GM23248 (cell line): ENCODE measurements at places on chromosomes 4 and X. TPM values are rescaled to one million over a fixed set of nuclear protein-coding genes. Genes with fewer than 3 reads are reported as not detected.
A peak's percentile ranks its signal among the peaks of the same experiment; 100 is the strongest.

DNA sequence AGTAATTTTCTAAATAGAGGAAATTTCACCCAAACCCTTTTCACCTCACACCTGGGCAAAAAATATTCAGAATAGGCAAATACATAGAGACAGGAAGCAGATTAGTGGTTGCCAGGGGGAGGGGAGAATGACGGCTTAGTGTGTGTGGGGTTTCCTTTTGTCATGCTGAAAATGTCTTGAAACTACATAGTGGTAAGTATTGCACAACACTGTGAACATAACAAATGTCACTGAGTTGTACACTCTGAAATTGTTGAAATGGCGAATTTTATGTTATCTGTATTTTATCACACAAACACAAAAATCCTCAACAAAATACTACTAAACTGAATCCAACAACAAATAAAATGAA, 60.7 kb upstream of the PLAC1 start:
- H3K27me3 ChIP-seq, result no peaks in the 10 kb centered on the region
- no peak overlapping the region for H3K4me3 ChIP-seq
- DNase-seq, result no peak
- H3K4me1 ChIP-seq, result peaks cover 13% of the 10 kb centered on the region

DNA sequence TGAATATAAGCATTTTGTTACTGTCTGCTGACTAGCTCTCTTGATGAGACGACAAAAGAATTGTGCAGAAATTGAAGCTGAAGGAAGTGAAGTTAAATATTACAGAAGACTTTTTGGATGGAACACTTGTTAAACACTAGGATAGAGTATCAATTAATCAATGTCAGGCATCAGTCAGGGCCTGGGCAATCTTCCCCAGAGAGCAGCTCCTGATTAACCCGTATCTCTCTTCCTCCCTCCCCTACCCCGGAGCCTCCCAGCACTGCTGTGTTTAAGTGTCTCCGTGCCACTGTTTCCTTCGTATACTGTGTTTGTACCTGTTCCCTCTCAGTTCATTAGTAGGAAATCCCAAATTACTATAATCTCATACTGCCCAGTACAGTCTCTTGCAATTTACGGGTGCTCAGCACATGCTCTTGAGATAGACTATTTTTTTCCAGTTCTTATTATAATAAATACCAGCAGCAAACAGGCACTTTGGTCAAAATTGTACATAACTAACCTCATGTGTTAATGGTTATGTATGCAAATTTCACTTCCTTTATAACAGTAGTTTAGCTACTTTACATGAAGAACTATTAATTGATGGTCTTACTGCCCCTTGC, 765.7 kb upstream of the FTHL17 start:
- H3K27me3 ChIP-seq, result no peaks in the 10 kb centered on the region
- H3K36me3 ChIP-seq, result no peaks in the 10 kb centered on the region
- no peak for DNase-seq
- H3K4me3 ChIP-seq, result no peak overlapping the region
- no peaks in the 10 kb centered on the region for H3K4me1 ChIP-seq

DNA sequence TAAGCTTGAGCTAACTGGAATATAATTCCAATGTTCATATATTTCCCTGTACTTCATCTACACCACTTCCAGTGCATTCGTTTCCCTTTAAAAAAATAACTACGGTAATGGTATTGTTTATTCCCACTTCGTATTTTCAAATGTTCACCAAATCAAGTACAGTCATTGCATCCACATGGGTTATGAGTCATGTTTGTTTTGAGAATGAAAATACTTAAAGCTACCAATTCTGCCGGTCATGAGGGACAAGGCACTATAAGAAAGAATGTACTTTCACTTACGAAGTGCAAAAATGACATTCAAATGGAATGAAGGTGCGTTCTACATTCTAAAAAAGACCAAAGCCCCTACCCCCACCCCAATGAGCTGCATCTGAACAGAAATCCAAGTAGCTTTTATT, 174.4 kb upstream of the FGF13 start:
- no peaks in the 10 kb centered on the region for H3K36me3 ChIP-seq
- H3K27ac ChIP-seq, result peak overlapping the region; percentile 36
- H3K4me1 ChIP-seq, result peaks cover 17% of the 10 kb centered on the region; the same call in 1 of the 2 replicates
- H3K4me3 ChIP-seq, result peak overlapping the region; percentile 45
- H3K27me3 ChIP-seq, result no peaks in the 10 kb centered on the region
- peak; percentile 68 for DNase-seq

DNA sequence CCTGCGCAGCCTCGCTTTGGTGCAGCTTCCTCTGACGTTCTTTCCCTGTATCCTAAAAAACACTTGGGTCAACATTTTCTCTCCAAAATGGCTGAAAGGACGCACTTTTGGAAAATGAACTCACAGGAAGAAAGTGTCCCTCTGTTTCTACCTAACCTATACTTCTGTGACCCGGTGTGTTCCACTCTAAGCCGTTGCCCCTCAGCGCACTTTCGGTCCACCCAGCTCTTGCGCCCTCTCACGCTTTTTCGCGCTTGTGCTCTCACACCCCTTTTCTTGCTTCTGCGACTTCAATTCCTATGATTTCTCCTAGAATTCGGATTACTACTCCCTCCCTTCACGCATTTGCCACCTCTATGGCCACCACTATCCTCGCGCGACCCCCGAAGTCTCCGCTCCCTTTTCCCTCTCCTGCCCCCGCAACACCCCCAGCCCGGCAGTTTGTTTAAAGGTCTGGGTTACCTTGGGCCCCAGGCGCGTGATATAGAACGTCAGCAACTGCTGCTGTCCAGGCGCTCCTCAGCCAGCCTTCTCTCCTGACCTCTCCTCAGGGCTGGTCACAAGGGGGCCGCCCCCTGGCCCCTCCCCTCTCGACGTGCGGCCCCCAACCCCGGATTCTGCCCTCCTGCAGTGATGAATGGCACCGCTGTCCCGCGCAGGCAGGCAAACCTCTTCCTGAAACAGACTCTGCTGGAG, at the start of gene USP51:
USP51 (minus strand) TSS at position 535 of the 696 bp plus-strand sequence. CDS start 909 bp downstream, outside the sequence.
- no peaks in the 10 kb centered on the region for H3K4me1 ChIP-seq
- peak; percentile 58 for DNase-seq
- H3K4me3 ChIP-seq, result peak within 1 kb of the TSS; percentile 91
- H3K27me3 ChIP-seq, result no peaks in the 10 kb centered on the region
- H3K27ac ChIP-seq, result peak within 1 kb of the TSS; percentile 76

DNA sequence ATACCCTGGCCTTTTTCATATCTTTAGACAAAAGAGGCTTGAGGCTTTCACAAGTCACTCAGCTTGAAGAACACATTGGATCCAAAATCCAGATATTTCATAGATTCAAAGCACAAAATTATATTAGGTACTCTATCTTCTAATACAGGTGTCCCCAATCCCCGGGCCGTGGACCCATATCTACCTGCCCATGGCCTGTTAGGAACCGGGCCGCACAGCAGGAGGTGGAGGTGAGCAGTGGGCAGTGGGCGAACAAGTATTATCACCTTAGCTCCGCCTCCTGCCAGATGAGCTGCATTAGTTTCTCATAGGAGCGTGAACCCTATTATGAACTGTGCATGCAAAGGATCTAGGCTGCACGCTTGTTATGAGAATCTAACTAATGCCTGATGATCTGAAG, 18.7 kb downstream of the YIPF7 start:
- no peaks in the 10 kb centered on the region for H3K36me3 ChIP-seq
- no peaks in the 10 kb centered on the region for H3K4me1 ChIP-seq
- no peak overlapping the region for H3K27ac ChIP-seq
- no peak for DNase-seq
- no peak overlapping the region for H3K4me3 ChIP-seq
- no peaks in the 10 kb centered on the region; the same call in 1 of the 2 replicates for H3K27me3 ChIP-seq

DNA sequence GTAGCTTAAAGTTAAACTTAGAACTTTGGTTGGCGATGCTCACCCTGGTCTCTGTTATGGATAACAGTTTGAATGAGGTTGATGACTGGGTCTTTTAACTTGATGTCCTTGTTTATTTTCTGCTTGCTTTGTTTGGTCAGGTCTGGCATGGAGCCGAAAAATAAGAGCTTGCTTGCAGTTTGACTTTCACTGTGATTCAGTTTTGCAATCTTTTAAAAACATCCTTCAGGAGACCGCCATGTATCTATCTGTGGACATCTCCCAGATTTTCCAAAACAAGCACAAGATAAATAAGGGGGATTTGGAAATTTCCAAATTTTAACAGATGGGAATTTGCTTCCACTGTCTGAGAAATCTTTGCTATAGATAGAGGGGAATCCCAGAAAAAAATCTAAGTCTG, 246.7 kb downstream of the PALLD start:
- no peak overlapping the region for H3K4me3 ChIP-seq
- H3K4me1 ChIP-seq, result no peaks in the 10 kb centered on the region
- no peak overlapping the region for H3K27ac ChIP-seq

- no peak overlapping the region for H3K27ac ChIP-seq
- no peaks in the 10 kb centered on the region for H3K4me1 ChIP-seq
- H3K27me3 ChIP-seq, result no peaks in the 10 kb centered on the region
- DNase-seq, result no peak
Observed at GRCh38 chrX:118062817-118063615, 53.6 kb downstream of the KLHL13 start.

Gene BEX4
- 0.54 and 2.4 TPM in 2 replicates for total RNA-seq

Gene MAGEB1
- not detected in 2 replicates for total RNA-seq

Gene ASB12
- total RNA-seq, result 0.22 TPM in 1 of 2 replicates, not detected in the other

Gene SSX4
- total RNA-seq, result not detected in 2 replicates
